Activated naive CD8-positive, alpha-beta T cell treated with anti-CD3 and anti-CD28 coated beads, Interleukin-2, amount 10 ng/mL, durations not matched to agents 7 days and 5 days (primary cell): ENCODE measurements at places on chromosomes 7 and 10. TPM values are rescaled to one million over a fixed set of nuclear protein-coding genes. Genes with fewer than 3 reads are reported as not detected.

FAM107B gene
- total RNA-seq: 200 TPM

SSBP1 gene
- total RNA-seq: 106 TPM

MPP7 gene
- 23.4 TPM for total RNA-seq

LOXL4 gene
- not detected for total RNA-seq

ACBD7 gene
- 1.5 TPM for total RNA-seq

ZNF862 gene
- 45.6 TPM for total RNA-seq

MUC12 gene
- total RNA-seq: not detected

SLC29A4 gene
- total RNA-seq: 1.6 TPM

LAMB4 gene
- total RNA-seq: not detected

SYCE1 gene
- total RNA-seq: 2.3 TPM

ACSM6 gene
- not detected for total RNA-seq
